ENCODE measurements at places on chromosomes 16 and 17.

- peak; percentile 91 for DNase-seq
These were observed at the start of gene VAC14 for GRCh38 chr16:70800781-70801480. VAC14 (minus strand) TSS chr16:70801158; CDS start chr16:70800900, 258 bp downstream.

GRCh38 chr17:83007504-83008185 lies 71.8 kb upstream of the METRNL start:
- DNase-seq, result no peak

GRCh38 chr17:82648742-82649331 lies 593 bp upstream of the WDR45B start:
- DNase-seq, result peak; percentile 18

GRCh38 chr16:379183-379960 lies 2.4 kb downstream of the PGAP6 start:
- peak; percentile 42 for DNase-seq

- no peak for DNase-seq
These were observed 957.8 kb upstream of the RBFOX1 start for GRCh38 chr16:6374821-6375220.

- no peak for DNase-seq
These were observed 510 bp upstream of the RAB40B start for GRCh38 chr17:82698974-82699442.
